A549 treated with dexamethasone at 1 μM for 4 hours (cell line): ENCODE measurements at places on chromosomes 2 and 18. TPM values are rescaled to one million over a fixed set of nuclear protein-coding genes. Genes with fewer than 3 reads are reported as not detected.

The LYPD6 gene
- 0.02 to 0.22 TPM (median 0.05 TPM) in 5 replicates for total RNA-seq

The SERPINB13 gene
- not detected in 5 replicates for total RNA-seq

The CGREF1 gene
- 7.2 to 8.1 TPM (median 7.8 TPM) in 5 replicates for total RNA-seq

The FBXO15 gene
- total RNA-seq = 0.61 to 0.91 TPM (median 0.73 TPM) in 5 replicates

The ATP9B gene
- total RNA-seq = 12.6 to 21.0 TPM (median 16.9 TPM) in 5 replicates

The HOXD11 gene
- 5.1 to 6.3 TPM (median 5.8 TPM) in 5 replicates for total RNA-seq

The PDE1A gene
- 0.17 to 0.33 TPM (median 0.26 TPM) in 5 replicates for total RNA-seq

The RNF181 gene
- total RNA-seq = 163 to 193 TPM (median 170 TPM) in 5 replicates

The QPCT gene
- 20.1 to 22.8 TPM (median 21.9 TPM) in 5 replicates for total RNA-seq

The NAGK gene
- 67.7 to 84.9 TPM (median 79.8 TPM) in 5 replicates for total RNA-seq

The G6PC2 gene
- not detected in 5 replicates for total RNA-seq

The NXPH2 gene
- total RNA-seq = not detected in 5 replicates

The VWA3B gene
- 0.12 to 0.24 TPM (median 0.19 TPM) in 3 of 5 replicates, not detected in the others for total RNA-seq

The ARHGAP28 gene
- total RNA-seq = 0.05 to 0.28 TPM (median 0.06 TPM) in 4 of 5 replicates, not detected in the other

The SLC5A7 gene
- total RNA-seq = not detected in 5 replicates

The GREB1 gene
- total RNA-seq = 2.5 to 3.9 TPM (median 3.3 TPM) in 5 replicates

The GYPC gene
- total RNA-seq = not detected in 5 replicates

The KIDINS220 gene
- 17.1 to 26.3 TPM (median 22.2 TPM) in 5 replicates for total RNA-seq

The SP140L gene
- total RNA-seq = 2.7 to 4.0 TPM (median 3.3 TPM) in 5 replicates
